ENCODE measurements at places on chromosomes 2 and 18.

GRCh38 chr2:120396861-120397811, 51.2 kb downstream of the INHBB start:
- DNase-seq: no peak

DNA sequence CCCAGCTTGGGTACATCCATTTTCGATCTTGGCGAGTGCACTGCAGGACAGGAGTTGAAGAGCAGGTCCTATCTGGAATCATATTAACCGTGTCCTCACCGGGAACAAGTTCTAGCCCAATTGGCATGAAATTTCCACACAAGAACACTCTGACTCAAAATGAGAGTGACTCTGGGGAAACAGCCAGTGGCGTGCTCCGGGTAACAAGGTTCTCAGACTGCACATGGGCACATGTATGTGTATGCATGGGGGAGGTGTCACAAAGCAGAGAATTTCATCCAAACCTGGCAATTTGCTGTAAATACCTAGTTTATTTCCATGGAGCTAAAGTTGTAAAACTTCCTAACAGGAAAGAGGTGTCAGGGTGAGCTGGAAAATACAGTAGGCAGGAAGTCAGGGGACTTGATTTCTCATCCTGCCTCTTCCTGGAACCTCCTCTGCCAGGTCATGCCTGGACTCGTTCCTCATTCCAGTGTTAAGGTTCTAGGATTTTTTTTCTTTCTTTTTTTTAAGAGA, 1.7 kb downstream of the TUBB6 start:
- no peak for DNase-seq

GRCh38 chr2:105797298-105797819, 52.6 kb downstream of the NCK2 start:
- no peak for DNase-seq

DNA sequence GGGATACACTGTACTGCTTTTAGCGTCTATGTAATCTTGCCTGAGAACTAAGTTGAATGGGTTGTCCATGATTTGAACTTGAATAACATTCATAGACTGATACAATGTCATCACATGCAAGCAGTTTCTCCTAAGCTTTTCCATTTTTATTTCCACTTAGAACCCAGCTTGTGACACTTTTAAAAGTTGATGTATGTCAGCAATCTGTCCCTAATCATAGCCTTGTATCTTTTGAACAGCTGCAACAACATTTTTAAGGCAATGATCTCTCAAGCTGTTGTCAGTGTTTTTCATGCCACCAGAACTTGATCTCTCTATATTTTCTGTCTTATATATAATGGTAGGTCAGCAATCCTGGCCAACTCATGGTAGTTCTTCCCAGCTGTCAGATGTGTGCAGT, 185.0 kb downstream of the DOK6 start:
- DNase-seq: no peak

GRCh38 chr2:159516241-159516758, 100.0 kb downstream of the BAZ2B start:
- DNase-seq: no peak

DNA sequence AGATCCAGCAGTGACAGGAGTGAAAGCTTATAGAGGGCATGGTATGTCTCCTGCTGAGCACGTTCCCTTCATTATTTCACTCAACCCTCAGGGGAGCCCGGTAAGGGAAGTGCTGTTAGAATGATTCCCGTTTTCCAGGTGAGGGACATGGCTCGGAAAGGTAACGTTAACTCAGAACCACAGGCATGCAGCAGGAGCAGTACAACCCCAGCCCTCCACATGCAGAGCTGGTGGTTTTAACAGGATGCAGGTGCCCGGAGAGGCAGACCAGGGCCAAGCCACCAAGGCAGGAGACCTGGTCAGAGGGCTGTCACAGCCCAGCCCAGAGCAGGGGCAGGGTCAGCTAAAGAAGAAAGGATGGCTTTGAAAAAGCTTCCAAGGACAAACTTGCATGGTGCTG, 268.5 kb downstream of the SH3BP4 start:
- no peak for DNase-seq

Measured in stimulated activated CD8-positive, alpha-beta memory T cell treated with anti-CD3 and anti-CD28 coated beads, Interleukin-15, amount 100 ng/mL, for 24 hours (primary cell).